GM20000 (cell line): ENCODE measurements at places on chromosomes 6 and 20.

GRCh38 chr20:19181552-19181951, 30.9 kb upstream of the SLC24A3 start:
- no peak for DNase-seq

- DNase-seq = peak; percentile 76
Observed at GRCh38 chr6:13908955-13909381, 15.8 kb upstream of the RNF182 start.

- DNase-seq = peak; percentile 90
Observed at GRCh38 chr20:33401184-33401920, at the start of gene CDK5RAP1. Gene CDK5RAP1 (minus strand): TSS chr20:33401519. CDS start chr20:33397064, 4,455 bp downstream.

- DNase-seq = no peak
Observed at GRCh38 chr6:41527721-41528408, 18.3 kb upstream of the FOXP4 start.

- DNase-seq = no peak
Observed at GRCh38 chr20:53948383-53949318, 121.7 kb downstream of the BCAS1 start.
